ENCODE measurements at places on chromosomes 12 and 14. TPM values are rescaled to one million over a fixed set of nuclear protein-coding genes. Genes with fewer than 3 reads are reported as not detected.

Gene OLR1
- total RNA-seq: not detected

Gene NDUFA12
- total RNA-seq: 4.4 TPM

Gene GYS2
- total RNA-seq: 0.16 TPM

Gene RAD51AP1
- total RNA-seq: 2.4 TPM

Gene ANO4
- total RNA-seq: not detected

Gene VRK1
- total RNA-seq: 17.9 TPM

DNA sequence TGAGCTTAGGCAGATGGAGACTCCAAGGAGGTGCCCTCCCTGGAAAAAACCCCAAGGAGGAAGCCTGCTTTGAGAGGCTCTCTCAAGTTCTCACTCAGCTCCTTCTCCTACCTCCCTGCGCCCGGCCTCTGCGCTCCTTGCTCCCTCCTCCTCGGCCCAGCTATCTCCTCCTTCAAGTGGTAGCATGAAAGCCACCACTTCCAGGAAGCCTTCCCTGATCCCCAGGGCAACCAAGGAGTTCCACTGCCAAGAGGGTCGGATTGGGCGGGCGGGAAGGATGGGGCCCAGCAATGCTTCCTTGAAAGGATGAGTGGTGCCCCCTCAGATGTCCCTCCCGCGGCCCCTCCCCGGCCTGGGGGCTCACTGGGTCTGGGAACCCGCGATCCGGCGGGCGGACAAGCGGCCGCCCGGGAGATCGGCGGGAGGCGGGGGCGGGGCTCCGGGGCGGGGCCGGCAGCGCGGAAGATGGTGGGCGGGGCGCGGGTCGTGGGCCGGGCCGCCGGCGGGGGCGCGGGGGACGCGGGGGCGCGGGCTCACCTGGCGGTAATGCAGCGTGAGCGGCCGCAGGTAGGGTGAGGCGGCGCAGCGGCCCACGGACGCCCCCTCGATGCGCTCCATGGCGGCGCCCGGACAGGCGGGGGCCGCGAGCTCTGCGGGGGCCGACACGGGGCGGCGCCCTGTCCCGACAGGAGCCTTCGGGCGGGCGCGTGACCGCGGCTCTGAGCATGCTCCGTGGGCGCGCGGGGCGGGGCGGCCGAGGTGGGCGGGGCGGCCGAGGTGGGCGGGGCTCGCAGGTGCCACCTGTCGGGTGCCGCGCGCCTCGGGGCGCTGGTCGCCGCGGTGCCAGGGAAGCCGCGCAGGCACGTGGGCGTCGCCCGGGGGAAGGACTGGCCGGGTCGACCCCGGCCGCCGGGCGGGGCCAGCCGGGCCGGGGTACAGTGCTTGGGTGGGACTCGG lies at the start of gene NUDT14:
TSS of gene NUDT14 (minus strand) at position 721 of the 957 bp plus-strand sequence. CDS start at position 618, 103 bp downstream.
- DNase-seq: peak; percentile 93

GRCh38 chr12:56212361-56212760 lies 9.4 kb downstream of the RNF41 start:
- no peak for DNase-seq

DNA sequence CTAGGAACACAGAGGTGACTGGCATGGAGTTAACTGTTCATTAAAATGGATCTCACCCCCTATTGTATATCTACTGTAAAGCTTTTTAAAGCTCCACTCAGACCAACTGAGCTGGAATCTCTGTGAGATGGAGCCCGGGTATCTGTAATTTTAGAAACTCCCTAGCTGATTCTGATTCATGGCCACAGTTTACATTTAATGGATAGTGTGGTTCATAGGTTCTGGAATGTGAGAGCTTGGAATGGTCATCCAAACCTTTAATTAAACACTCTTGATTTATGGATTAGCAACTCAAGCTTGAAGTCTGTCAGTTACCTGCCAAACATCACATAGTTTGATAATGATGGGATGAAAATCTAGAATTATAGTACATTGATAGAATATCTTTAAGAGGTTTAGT lies 183.8 kb downstream of the SLC25A21 start:
- no peak for DNase-seq

GRCh38 chr12:98838231-98838647 lies 193.1 kb downstream of the APAF1 start:
- DNase-seq: no peak

GRCh38 chr12:122003651-122004611 lies 17.8 kb upstream of the BCL7A start:
- peak; percentile 12 for DNase-seq

DNA sequence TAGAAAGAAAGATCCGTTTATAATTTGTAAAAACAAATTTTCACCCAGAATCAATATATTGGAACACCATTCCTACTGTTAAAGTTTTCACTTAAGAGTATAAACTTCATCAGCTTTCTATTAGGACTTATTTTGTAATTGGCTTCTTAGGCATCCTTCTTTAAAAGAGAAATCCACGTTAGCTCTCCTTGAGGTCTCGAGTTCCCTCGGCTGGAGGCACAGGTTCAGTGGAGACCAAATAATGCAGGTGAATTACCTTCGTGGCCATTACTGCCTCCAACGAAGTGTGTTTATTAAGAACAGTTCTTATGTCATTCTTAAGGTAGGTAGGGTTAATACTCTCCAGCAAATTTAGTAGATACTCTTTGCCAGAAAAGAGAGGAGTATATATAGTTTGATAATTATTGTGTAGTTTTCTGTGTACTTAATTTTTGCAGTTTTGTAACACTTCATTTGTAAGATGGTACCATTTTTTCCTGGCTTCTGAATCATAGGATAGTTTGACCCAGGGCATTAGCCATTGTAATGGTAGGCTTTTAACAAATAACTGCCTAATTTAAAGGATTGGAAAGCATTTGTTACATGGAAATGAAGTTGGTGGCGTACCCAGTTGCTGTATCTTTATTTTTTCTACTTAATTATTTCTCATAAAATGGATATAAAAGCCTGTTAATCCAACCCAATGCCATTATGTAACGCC lies 2.2 kb downstream of the CALM1 start:
- no peak for DNase-seq

GRCh38 chr12:69653703-69654102 lies 43.0 kb upstream of the LRRC10 start:
- DNase-seq: no peak

DNA sequence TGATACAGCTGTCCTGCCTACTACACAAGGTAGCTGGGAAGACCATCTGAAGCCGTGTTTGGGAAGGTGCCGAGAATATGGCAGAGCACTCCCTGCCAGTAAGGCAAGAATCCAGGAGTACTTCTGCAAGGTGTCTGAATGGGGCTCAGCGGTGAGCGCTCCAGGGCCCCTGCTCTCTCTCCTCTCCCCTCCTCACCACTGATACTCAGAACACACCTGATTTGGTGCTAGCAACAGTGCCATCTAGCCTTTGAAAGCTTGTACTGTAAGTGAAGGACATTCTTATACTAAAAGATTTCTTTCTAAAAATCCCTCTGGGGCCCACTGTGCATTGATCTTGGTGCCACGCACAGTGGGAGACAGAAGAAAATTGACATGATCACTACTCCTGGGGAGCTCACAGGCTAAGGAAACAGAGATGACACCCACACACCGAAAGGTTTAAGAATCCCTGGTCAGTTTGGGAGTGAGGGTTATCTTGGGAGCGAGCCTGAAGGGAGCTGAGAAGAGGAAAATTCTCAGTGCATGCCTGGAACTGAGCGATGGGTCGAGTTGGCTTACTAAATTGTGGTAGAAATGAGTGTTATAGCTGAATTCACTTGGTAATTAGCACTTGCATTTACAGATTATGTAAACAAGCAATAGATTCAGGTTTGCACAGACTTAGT lies 216.9 kb downstream of the NTF3 start:
- no peak for DNase-seq

- DNase-seq: no peak
Measured at GRCh38 chr14:32865827-32866376, 72.8 kb upstream of the NPAS3 start.

GRCh38 chr12:47124451-47124850 lies 44.7 kb upstream of the AMIGO2 start:
- no peak for DNase-seq

- no peak for DNase-seq
Measured at GRCh38 chr14:89251061-89251460, 166.0 kb downstream of the FOXN3 start.

DNA sequence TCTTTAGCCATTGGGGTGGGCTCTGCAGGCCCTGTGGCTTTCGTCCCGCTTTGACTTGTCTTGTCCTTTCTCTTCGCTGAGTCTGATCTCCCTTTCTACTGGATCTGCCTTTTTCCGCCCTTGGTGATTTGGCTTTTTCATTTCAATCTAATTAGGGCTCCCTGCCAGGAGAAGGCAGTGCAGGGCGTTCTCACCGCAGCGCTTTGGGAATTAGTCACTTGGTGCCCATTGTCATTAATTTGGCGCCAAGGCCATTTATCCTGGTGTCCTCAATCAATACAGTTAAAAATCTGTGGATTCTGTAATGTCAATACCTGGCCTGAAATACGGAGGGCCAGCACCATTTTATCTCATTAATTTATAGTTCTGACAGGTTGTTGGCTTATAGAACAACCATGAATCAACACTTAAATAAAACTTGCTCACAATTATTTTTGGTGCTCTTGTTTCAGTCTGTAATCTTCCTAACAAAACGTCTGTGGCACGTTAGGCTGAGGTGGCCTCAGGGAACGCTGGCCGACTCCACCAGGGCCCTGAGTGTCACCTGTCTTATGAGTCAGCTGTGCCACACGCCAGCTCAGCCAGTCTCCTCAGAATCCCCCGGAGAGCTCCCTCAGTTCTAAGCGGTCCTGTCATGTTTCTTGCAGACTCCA lies 115.7 kb downstream of the BEGAIN start:
- DNase-seq: no peak

DNA sequence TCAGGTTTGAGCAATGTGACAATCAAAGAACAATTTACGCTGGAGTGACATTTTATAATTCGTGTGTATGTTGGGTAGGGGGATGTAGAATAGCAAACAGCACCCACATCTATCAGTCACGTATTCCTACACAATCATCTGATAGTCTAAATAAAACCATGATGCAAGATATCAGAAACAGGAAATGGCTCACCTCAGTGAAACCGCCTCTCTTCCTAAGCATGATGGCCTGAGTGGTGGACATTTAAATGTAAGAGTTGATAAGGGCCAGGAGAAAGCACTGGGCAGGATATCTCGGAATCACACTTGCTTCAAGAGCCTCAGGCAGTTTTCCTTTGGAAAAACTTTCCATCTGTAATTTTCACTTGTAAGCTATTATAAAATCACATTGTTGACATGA lies 128.2 kb downstream of the GRIP1 start:
- no peak for DNase-seq

DNA sequence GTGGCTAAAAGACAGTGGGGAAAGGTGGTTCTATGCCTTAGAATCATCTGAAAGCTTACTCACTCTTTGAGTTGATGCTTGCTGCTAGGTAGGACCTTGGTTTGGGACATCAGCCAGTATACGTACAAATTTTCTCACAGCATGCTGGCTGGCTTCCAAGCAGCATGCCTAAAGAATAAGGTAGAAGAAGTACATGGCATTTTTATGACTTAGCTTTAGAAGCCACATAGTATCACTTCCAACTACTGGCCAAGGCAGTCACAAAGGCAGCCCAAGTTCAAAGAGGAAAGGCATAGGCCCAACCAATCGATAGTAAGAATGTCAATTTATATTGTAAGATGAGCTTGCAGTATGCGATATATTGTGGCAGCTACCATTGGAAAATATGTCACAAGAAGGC lies 284.2 kb upstream of the CAND1 start:
- no peak for DNase-seq

- no peak for DNase-seq
Measured at GRCh38 chr12:118033902-118034301, 17.4 kb downstream of the RFC5 start.

Measured in transverse colon (tissue), 4 donors.